ENCODE measurements at places on chromosomes 5 and 9.
A peak's percentile ranks its signal among the peaks of the same experiment; 100 is the strongest.

DNA sequence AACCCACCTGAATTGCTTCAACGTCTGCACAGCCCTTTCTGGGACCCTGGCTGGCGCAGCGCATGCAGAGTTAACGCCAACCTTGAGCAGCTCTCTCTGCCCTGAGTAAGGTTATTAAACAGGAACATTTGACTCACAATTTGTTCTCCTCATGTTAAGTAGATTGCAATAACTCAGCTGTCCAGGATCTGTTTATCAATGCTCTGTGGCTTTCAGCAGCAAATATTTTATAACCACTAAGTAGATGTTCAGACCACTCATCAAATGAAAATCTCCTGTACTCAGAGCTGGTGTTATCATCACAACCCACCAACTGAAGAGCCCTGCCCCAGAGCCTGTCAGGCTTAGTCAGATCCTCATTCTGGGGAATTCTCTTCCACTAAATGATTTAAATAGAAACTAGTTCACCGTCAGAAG is 403.0 kb downstream of the ZNF608 start:
- no peak for DNase-seq

DNA sequence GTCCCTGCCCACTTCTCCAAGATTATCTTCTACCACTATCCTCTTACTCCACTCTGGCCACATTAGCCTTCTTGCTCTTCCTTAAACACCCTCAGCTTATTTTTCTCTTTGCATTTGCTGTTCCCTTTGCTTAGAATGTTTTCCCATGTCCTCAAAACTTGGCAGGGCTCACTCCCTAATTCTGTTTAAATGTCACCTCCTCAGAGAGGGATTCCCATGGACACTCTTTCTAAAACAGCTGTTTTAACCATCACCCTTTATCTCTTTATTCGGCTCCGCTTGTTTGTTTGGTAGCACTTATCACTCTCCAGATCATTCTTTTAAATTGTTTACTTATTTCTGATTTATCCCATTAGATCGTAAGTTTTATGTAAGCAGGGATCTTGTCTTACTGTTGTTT is 278.5 kb downstream of the CWC27 start:
- no peak for DNase-seq

DNA sequence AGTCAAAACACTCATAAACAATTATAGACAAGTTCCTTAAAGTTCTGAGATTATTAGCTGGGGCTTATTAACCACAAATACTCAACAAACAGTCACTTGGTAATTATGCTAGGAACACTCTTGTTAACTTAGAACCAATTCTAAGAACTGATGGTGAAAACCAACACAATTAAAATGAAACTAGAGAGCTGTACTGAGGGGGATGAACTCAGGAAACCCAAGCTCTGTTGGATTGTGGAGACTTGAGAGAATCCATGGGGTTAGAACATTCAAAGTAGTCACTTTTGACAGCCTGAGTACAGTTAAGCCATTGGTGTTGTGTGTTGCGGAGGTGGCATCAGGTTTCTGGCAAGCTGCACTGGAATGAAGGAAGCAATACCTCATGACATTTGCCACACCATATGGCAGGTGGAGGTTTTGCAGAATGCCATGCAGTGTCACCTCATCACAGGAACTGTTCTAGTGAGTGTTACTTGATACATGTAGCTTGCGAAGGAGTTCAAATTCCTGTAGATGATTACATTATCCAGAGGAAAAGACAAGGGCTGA is 480.9 kb upstream of the CD180 start:
- DNase-seq, result no peak

DNA sequence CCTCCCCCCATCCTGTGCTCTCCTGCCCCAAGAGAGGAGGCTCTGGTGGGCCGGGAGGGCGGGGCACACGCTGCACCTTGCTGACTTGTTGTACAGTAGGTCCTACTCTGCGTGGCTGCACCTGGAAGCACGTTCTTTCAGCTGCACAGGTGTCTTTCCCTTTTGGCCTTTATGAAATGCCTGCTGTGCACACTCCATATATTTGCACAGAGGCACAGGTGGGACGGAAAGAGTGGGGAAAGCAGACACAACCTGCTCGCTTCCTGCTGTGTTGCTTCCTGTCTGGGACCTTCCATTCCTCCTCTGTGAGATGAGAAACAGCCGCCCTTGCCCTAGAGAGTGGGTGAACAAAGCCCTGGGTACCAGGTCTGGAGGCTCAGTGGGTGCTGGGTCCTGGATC is 4.8 kb downstream of the USP20 start:
- no peak for DNase-seq

DNA sequence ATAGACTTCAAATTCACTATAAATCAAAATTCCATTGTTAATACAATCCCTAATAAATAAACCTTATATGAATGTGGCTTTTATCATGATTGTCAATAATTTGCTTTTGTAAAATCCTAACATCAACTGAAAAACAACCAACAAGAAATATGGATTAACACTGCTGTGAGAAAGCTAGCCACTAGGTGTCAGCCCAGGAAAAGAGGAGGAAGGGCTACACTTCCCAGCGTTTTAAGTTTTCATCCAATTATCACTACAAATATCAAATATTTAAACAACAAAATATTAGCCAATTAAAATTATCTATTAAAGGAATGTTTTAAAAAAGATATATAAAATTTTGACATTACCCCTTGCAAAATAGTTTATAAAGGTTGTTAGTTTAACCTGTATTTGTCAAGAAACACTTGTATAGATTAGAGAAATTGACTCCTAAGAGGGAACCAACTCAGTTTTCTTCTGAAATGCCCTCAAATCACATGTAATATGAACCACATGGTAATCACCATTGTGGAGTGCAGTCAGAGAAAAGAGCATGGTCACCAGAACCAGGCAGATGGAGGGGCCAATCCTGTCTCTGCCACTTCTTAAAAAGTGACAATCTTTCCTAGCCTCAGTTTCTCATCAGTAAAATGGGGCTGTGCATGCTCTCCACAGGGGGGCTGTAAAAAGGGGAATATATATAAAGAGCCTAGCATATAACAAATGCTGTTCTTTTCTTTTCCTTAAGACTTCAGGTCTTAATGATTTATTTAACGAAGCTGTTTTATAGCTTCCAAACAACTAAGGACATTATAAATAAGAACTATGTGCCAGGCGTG is 188.2 kb downstream of the CRB2 start:
- DNase-seq, result no peak

DNA sequence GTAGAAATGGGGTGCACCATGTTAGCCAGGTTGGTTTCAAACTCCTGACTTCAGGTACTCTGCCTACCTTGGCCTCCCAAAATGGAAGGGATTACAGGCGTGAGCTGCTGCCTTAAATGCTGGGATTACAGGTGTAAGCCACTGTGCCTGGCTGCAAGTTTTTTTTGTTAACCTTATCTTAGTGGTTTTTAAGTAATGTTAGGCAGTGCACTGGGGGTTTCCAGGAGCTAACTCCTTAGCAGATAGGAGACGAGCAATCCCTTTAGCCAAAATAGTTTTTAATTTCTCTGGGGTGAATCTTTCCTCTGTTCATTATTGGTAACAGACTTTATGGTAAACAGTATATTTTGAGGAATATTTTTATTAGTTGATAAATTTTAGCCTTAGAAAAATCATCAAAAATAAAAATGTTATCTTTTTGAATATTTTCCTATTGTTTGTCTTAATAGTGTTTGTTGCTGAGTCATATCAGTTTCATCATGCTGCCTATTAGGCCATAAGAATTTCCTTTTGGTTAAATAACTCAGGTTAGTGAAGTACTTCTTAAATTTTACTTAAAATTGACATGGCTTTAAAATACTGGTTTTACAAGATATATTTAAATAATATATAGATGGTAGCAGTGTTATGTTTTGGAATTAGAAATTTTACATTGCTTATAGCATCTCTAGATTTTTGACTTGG is 37.9 kb downstream of the LMNB1 start:
- no peak for DNase-seq

DNA sequence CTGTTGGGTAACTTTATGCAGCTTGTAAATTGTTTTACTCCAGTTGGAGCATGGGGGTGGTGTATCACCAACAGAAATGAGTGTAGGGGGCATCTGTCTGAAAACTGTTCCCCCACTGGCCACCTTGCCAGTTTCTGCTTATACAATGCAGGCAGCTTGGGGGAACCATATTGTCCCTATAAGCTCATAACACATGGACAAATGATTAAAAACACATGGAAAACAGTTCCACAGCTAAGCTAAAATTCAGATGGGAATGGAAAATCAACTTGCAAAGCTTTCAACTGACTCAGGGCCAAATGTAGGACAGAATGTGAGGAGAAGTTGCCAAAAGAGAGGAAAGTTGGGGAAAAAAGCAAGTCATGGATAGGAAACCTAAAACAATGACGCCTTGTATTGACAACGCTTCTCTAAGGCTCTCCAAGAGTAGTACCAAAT is 7.9 kb upstream of the CER1 start:
- DNase-seq, result no peak

DNA sequence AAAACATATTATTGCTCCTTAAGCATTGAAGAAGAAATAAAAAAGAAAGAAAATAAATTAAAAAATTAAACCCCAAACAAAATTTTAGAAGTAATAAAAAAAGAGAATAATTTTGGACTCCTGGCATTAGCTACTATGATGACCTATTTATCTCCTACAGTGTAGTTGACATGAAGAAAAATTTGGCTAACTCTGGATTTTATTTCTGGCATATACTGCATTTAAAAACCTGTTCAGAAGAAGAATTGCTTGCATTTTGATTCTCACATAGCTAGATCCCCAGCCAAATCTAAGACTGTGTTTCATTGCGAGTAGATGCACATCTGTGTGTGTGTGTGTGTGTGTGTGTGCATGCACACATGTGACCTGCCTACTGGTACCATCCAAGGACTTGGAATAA is 30.1 kb upstream of the GABRG2 start:
- no peak for DNase-seq

GRCh38 chr9:137295238-137295811 is 6.7 kb downstream of the NRARP start:
- peak; percentile 54 for DNase-seq

GRCh38 chr5:65020492-65020891 is 251.8 kb downstream of the CWC27 start:
- no peak for DNase-seq

- no peak for DNase-seq
Measured at GRCh38 chr5:149820536-149821510, 90.7 kb downstream of the PPARGC1B start.

GRCh38 chr5:128304791-128305190 is 221.2 kb downstream of the SLC12A2 start:
- no peak for DNase-seq

DNA sequence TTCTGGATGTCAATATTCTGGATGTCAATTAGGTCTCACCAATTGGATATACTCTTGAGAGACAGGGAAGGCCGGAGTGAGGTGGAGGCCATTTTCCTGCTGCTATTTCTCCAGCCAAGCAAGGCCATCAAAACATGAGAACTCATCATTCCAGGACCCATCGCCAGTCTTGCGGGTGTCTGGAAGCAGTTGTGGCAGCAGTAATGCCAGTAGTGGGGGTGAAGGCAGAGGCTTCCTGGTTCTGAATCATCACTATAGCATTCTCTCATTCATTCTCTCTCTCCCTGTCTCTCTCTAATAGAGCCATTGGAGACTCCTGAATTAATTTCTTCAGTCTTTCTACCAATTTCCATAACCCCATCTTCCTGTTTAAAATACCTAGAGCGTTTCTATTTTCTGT is 71.8 kb downstream of the EGFLAM start:
- DNase-seq, result no peak

DNA sequence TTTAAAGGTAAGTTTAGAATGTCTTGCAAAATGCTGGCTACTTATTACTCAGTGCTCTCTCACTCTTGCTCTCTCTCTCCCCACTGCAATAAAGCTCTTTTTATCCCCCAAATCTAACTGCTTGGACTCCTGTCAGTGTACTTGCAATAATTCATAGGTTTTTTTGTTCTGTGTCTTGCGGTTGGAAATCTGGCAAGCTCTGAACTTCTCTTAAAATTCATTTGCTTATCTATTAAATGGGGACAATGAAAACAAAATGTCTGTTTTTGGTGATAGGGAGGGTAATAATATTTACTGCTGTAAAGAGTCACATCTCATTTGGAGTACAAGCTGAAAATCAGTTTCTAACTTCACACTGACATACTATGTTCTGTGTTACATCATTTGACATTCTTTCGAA is 18.7 kb upstream of the OR13D1 start:
- no peak for DNase-seq

- DNase-seq, result no peak
Measured at GRCh38 chr5:60223342-60223741, 329.8 kb upstream of the PDE4D start.

- no peak for DNase-seq
Measured at GRCh38 chr9:120579139-120580050, 572 bp downstream of the CDK5RAP2 start.

GRCh38 chr9:136426787-136427186 is 12.9 kb downstream of the INPP5E start:
- no peak for DNase-seq

DNA sequence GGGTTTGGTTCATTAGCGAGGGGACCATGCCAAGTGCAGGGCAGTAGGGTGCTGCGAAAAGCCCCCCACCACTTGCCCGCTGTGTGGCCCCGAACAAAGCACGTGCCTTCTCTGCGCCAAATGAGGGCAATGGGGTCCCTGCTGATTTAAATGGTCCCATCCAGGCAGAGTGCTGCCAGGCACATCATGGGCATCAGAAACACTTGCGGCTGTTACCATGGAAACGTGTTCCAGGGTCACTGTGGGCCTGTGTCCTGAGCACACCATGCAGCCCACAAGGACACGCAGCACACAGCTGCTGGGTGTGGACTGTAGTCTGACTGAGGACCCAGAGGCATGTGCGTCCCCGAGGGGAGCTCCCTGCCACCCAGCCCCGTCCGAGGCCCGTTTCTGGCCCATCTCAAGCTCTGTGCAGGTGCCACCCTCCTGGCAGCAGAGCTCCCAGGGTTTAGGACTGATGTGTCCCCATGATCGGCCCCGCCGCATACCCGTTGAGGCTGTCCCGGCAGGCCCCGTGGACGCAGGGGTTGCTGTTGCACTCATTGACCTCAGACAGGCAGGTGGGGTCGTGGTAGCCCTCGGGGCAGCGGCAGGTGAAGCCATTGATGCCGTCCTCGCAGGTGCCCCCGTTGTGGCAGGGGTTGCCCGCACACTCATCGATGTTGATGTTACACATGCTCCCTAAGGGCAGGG is 31.3 kb upstream of the SEC16A start:
- DNase-seq, result no peak

DNA sequence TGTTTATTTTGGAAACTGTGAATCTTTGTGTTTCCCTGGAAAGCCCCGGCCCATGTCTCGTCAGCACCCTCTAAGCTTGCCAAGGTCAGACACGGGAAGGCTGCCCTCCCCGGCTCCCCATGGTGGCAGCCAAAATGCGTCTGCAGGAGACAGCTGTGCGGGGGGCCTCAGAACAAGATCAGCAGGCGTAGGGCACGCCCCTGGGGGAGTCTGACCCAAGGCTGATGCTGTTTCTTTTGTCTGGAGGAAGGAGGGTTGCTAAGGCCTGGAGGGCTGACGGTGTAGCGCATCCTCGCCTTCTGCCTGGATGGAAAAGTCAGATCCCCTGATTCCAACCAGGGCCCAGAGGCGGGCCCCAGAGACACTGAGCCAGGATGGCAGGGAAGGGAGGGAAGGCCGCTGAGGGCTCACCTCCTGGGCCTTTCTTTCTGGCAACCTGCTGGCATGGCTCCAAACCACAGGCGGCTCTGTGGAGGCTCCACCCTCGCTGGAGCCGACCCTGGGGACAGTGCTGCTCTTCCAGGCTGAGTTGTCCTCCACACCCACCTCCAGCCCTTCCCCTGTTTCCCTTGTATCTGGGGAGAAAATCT is 57.2 kb downstream of the OLFM1 start:
- no peak for DNase-seq
